Stimulated activated CD4-positive, alpha-beta T cell treated with anti-CD3 and anti-CD28 coated beads, Interleukin-12 subunit alpha, Interleukin-12 subunit beta, amount 100 ng/mL, for 24 hours (primary cell): ENCODE measurements at places on chromosomes 1 and 21.

GRCh38 chr1:209076688-209077087 is 506.8 kb upstream of the CAMK1G start:
- no peak for DNase-seq

DNA sequence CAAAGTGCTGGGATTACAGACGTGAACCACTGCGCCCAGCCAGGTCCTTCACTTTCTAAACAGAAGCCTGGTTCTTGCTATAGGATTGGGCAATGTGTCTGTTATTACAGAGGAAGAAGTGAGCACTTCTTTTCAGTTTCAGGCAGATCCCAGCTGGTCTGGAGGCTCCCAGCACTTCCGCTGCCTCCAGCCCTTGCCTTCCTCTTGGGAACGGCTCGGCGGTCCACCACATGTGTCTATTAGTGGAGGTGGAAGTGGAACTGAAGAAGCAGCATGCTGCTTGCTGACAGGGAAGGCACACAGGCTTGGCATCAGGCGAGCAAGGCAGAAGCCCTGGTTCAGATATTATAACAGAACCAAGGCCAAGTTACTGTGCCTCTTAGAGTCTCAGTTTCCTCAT is 17.0 kb downstream of the MKNK1 start:
- no peak for DNase-seq

DNA sequence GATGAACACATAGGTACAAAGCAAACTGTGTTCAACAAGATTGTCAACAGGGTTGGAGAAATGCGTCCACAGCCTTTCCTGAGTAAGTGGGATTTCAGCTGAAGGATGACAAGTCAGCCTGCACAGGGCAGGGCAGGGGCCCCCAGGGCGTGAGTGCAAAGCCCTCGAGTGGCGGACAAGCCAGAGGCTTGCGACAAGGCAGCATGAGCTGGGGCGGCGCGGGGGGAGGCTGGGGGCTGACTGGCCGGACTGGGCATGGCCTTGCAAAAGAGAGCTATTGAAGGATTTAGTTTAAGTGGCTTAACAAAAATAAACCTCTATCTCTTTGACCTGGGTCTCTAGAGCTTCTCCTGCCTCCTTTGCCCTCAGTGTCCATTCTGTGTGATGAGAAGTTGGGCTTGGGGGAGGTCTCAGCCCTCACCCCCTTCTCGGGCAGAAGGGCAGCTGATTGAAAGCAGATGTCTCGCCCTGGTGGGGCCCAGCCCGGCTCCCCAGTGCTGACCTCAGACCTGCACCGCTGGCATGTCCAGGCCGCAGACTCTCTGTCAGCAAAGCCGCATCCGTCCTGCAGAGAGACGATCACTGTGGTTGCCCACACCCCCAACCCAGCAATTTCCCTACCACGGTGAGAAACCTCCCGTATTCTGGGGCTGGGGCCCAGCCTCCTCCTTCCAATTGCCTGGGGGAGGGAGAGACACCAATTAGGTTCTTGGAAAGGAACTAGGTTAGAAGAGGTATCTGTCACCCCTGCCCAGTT is 24.3 kb upstream of the EPS8L3 start:
- no peak for DNase-seq

- DNase-seq: no peak
These were observed 76.2 kb upstream of the TEKT2 start for GRCh38 chr1:36007741-36008140.

GRCh38 chr1:162200096-162200847 is 130.8 kb downstream of the NOS1AP start:
- no peak for DNase-seq

DNA sequence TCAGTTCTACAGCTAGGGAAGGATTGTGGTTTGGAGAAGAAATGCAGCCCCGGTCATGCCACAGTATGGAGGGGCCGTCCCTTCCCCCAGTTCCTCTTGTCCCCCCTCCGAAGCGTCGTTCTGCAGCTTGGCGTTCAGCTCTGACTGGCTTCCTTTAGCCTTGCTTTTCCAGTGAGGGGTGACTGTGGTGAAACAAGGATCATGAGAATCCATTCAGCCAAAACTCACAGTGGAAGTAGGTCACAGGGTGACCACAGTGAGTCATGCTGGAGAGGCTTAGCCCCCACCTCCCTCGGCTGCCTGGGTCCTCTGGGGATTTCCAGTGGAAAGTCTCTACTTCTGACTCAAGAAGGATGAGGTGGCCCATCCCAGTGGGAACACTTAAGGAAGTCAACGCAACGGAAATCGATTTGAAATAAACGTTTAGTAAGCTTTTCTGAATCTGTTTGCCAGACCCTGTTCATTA is 37.3 kb upstream of the COL6A2 start:
- DNase-seq: no peak

DNA sequence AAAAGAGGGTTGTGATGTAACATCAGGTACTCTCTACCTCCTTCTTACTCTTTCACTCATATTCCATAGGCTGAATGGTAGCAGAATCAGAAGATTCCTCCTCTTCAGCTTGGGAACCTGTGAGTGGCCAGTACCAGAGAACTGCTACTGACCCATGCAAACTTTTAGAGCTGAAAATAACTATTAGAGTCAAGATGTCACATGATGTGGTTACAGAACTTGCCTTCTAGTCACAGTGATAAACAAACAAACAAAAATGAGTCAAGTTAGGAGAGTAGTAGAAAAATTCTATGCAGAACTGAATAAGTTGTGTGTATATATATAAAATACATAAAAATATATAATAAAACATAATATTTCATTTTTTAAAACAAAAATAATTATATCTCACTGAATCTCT is 47.6 kb upstream of the RGS1 start:
- no peak for DNase-seq

- DNase-seq: no peak
These were observed 19.3 kb downstream of the PGLYRP3 start for GRCh38 chr1:153293480-153293775.

GRCh38 chr1:66940981-66941380 is 16.2 kb downstream of the MIER1 start:
- DNase-seq: no peak

DNA sequence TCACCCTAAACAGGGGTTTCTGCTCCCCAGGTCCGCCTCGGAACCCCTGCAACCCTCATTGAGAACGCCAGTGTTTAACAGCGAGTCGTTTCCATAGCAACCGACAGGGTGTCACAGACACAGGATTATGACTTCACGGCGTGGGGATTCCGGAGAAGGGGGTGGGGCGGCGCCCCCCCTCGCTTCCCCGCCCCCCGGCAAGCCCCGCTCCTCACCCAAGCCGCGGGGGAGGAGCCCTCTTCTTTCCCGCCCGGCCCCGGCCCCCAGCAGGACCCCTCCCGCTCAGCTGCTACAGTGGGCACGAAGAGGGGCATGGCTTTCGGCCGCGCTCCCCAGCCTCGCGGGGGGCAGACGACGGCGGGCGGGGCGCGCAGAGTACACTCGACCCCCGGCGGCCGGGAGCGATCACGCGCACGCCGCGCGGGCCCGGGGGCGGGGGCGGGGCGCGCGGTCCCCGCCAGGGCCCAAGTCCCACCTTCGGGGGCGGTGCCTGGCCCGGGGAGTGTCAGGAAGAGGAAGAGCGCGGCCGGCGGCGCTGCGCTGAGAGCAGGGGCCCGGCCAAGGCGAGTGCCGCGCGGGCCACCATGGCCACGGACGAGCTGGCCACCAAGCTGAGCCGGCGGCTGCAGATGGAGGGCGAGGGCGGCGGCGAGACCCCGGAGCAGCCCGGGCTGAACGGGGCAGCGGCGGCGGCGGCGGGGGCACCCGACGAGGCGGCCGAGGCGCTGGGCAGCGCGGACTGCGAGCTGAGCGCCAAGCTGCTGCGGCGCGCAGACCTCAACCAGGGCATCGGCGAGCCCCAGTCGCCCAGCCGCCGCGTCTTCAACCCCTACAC is at the start of gene EFHD2:
Gene EFHD2, plus strand, starts transcription at position 501 of the 835 bp plus-strand sequence. Its CDS starts 84 bp downstream, at position 585.
- peak; percentile 87 for DNase-seq

GRCh38 chr1:209882942-209883340 is 55.1 kb upstream of the SYT14 start:
- DNase-seq: no peak

- no peak for DNase-seq
These were observed 118.8 kb downstream of the NEK7 start for GRCh38 chr1:198275597-198275996.

- DNase-seq: no peak
These were observed 29.4 kb upstream of the RBM15 start for GRCh38 chr1:110309767-110310166.

DNA sequence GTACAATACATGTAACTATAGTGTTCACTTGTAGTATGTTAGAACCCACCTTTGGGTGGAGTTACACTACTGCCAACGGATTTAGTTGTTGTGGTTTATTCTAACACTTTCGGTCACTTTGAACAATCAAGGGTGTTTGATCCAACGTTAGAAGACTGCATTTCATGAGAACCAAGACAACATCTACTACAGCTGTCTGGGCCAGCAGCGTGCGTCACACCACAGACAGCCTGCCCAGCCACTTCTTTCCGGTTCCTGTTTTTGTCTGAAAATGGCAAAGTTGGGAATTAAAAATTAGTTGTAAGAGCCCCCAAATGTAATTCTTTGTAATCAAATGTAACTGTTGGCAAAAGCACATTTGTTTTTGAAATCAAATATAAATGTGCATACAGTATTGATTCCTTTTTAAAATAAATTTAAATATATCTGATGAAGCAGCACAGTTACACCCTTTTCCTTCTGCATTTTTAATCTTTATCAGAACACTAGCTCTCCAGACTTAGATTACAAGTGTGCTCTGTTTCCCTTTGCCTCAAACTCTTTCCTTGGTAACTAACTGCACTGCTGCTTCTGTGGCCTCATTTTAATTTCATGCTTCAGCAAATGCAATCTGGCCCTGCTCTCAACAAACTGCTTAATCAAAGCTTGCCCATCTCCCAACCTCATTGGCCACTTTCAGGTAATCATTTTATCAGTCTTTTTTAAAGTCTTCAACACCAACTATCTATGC is 86.6 kb upstream of the DPH5 start:
- peak; percentile 32 for DNase-seq

- DNase-seq: no peak
These were observed 591.7 kb downstream of the PLPP3 start for GRCh38 chr1:55987491-55988249.

- no peak for DNase-seq
These were observed 6.8 kb downstream of the CYP4X1 start for GRCh38 chr1:47030170-47030805.

GRCh38 chr1:12692967-12693782 is 22.7 kb upstream of the AADACL3 start:
- no peak for DNase-seq

- no peak for DNase-seq
These were observed 8.0 kb upstream of the DISP3 start for GRCh38 chr1:11470912-11471311.

- no peak for DNase-seq
These were observed 353.9 kb upstream of the CAMK1G start for GRCh38 chr1:209229494-209230061.

- no peak for DNase-seq
These were observed 61.5 kb downstream of the RUNX1 start for GRCh38 chr21:34987501-34988072.

GRCh38 chr1:225677350-225678124 is 24.6 kb upstream of the ENAH start:
- no peak for DNase-seq

- no peak for DNase-seq
These were observed 47.9 kb upstream of the BCAR3 start for GRCh38 chr1:93729502-93729901.

DNA sequence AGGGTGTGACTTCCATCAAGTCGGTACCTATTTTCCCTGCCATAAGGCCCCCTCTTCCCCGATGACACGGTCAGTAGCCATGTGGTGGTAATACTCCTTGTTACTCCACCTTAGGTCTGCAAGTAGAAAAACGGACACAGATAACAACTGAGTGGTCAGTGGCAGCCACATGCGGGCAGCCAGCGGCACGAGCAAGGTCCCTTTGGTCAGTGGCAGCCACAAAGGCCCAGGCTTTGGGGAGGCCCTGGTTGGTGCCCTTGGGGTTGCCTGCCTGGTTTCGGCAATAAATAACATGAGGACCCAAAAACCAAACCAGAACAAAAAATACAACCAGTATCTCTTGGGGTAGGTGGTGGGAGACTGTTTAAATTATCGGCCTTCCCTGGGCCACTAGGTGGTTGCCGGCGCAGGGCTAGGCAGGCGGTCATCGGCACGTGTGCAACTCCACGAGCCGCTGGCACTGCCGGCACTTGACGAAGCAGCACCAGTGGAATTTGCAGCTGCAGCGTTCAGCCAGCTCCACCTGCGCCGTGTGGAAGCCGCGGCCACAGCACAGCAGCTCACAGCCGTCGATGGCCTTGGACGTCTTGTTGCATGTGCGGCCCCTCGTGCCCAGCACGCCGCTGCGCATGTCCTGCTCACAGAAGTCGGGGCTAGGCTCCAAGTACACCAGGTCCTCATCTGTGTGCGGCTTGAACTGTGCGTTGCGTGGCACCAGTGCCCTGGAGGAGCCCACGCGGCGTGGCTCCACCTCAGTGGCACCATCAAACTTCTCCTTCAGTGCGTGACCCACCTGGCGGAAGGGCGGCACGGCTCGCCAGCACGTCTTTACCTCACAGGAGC is 23.1 kb downstream of the WNT4 start:
- DNase-seq: no peak

DNA sequence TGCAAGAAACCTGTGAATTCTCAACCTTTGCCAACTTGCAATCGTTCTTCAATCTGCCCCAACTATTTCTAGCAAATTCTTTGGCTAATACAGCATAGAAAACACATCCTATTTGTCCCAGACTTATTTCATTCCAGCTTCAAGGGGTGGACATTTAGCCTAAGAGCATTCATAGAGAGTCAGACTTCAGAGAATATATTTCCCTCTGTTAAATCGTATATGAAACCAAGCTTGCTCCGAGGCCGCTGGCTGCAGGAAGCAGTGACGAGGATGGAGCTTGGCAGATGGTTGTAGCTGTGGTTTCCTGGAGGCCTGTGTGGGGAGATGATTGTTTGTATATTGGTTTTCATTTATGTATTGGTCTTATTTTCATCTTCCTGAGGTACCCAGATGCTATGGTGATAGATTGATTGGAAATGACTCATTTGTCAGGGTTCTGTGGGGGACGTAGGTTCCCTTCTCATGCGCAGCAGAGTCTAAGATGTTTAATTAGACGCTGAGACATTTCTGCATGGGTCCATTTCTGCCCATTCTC is 26.1 kb downstream of the MAN1C1 start:
- peak; percentile 25 for DNase-seq

DNA sequence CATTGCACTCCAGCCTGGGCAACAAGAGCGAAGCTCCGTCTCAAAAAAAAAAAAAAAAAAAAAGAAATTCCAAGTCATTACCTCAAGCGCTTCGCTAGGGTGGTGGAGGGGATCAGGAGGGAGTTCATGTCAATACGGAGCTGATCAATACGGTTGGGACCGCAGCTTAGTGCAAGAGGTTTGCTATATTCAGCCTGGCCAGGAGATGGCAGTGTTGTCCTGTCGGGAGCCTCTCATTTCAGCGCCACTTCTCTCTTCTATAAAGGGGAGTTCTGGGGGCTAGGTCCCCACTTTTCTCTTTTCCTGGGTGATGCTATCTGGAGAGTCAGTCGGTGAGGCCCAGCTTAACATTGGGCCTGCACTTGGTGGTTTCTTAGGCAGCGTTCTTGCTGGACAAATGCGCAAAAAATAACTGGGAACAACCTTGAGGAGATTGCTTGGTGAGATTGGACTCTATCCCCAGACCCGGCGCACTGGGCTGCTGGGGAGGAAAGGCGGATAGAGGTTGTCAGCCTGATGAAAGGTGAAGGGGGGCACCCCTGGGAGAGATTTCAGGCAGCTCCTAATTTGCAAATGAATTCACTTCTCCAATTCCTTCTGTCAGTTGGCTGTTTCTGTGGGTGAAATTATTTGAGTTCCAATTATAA is 40.4 kb downstream of the KIAA0040 start:
- peak; percentile 59 for DNase-seq
